ENCODE measurements at places on chromosomes 3 and 15. TPM values are rescaled to one million over a fixed set of nuclear protein-coding genes. Genes with fewer than 3 reads are reported as not detected.

DNA sequence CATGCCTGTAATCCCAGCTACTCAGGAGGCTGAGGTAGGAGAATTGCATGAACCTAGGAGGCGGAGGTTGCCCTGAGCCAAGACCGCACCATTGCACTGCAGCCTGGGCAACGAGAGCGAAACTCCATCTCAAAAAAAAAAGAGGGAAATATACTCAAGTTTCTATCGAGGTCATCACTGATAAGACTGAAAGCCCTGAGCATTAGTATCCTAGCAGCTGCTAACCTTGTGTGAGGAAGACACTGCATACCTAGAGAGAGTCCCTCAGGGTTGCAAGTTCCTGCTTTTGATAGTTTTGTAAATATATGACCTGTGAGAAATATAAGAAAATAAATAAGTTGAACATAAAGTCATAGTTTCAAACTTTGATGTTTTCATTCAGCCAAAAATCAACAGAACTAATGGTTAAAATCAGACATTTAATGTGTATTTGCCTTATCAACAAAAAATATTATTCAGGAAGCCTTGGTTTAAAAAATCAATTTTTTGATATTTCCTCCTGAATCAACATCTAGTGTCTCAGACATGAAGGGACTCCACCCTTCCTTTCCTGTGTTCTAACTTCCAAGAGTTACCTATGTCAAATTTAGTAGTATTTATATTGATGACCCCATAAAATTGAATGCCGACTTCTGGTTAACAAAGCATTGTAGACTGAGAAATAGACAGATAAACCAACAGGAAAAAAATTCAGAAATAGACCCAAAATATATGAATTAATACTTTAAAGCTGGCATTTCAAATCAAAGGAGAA, 19.8 kb upstream of the USP3 start:
- no peak for DNase-seq

DNA sequence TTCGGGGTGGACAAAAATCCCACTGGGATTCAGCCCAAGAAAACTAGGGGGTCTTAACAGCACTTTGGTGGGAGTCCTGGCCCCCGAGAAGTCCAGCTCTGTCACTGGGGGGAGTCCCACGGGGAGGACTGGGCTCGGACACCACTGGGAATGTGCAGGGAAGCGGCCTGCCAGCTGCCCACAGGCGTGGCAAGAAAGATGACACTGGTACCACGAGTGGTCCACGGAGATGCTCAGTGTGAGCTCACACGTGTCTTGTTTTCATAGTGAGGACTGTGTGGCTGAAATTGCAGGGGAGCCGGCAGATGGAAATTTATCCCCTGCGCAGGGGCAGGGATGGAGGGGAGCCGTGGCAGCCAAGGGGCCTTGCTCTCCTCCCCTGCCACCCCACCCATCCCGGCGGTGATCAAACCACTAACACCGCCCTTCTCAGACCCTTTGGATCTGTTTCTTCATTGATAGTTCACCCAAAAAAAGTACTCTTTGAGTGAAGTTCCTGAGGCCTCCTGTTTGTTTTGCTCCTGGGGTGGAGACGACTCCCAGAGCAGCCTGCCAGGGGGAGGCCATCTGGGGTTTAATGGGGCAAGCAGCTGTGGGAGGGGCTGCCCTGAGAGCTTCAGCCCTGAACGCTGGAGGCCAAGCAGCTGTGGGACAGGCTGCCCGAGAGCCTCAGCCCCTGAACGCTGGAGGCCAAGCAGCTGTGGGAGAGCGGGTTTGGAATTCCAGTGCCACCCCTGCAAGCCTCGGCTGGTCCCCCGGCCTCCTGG, 130.9 kb downstream of the LRRK1 start:
- DNase-seq, result no peak

DNA sequence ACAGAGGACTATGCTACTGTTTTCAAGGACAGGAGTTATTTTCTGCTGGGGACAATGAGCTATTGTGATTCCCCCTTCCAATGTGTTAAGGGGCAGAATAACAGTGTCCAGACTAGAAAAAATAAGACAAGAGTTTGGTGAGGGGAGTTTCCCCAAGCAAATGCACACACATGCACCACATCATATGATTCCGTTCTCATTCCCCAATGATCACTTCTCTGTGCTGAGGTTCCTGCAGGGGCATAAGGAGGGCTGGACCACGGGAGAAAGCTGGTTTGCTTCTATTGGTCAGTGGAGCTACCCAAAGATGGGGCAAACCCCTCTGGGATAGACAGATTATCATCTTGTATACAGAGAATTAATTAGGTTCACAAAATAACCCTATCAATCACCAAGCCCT, 80.6 kb downstream of the RBPMS2 start:
- no peak for DNase-seq

DNA sequence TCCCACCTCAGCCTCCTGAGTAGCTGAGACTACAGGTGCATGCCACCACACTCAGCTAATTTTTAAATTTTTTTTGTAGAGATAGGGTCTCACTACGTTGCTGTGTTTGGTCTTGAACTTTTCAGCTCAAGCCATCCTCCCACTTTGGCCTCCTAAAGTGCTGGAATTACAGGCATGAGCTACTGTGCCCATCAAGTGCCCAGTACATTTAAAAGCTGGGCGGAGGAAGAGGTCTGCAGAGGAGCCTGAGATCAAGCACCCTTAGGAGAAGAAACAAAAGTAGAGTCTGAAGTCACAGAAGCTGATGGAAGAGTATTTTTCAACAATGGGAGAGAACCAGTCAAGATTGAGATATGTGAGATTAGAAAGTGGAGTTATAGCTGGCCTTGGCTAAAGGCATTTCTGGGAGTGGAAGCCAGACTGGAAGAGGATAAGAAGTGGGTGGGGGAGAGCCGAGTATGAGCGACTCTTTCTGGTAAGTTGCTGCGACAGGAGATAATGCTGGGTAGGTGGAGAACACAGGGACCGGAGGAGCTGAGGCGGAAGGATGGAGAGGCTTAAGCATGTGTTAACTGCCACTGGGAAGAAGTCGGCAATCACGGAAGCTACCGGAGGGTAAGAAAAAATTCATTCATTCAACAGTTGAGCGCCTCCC, 782 bp upstream of the IREB2 start:
- DNase-seq, result no peak

GRCh38 chr15:100198442-100198841, 143.3 kb downstream of the ADAMTS17 start:
- DNase-seq, result no peak

- DNase-seq, result no peak
Measured at GRCh38 chr15:70152070-70152480, 54.4 kb upstream of the TLE3 start.

- DNase-seq, result no peak
Measured at GRCh38 chr15:47432826-47433225, 284.5 kb upstream of the SEMA6D start.

GRCh38 chr3:188673646-188674186, 498.1 kb upstream of the TPRG1 start:
- no peak for DNase-seq

DNA sequence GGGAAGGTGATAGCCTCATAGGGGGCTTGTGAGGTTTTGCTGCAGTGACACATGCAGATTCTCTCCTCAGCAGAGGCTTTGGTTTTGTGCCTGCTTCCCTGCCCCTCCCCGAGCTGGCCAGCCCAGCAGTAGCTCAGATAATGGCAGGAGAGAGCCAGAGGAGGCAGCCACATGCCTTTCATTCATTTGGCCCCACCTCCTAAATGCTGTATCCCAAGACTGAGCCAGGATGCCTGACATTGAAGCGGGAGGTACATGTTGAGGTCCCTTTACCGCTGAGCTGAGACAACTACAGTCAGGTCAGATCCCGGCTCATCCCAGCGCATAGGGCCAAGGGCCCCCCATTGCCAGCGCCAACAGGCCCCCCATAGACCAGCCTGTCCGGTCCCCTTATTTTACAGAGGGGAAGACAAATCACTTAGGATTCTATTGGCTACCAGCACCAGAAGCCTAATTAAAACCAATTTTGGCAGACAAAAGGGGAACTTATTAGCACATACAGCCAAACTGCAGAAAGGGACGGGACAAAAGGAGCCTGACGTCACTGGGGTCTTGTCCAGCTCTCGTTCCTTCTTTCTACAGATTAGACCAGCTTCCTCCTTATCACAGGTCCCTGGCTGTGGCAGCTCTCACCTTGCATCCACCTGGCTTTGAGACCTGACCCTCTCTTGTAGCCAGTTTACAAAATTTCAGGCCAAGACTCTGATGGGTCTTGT, 12.1 kb upstream of the POLG start:
- no peak for DNase-seq

GRCh38 chr3:172068977-172069376, 29.6 kb downstream of the FNDC3B start:
- no peak for DNase-seq

DNA sequence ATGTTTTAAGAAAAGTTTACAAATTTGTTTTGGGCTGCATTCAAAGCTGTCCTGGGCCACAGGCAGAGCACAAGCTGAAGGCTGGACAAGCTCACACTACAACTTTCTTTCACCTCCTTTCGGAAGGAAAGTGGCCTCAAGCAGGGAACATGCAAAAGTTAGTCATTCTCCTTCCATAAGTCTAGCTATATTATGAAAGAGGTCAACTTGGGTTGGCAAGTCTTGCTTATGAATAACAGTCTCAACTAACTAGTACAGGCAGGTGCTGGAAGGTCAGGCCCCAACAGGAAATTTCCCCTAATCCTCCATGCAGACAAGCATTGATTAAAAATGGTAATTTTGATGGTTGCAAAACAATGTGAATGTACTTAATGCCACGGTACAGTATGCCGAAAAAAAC, 69.4 kb downstream of the OSBPL10 start:
- DNase-seq, result no peak

GRCh38 chr3:16906682-16907081, 21.9 kb downstream of the PLCL2 start:
- no peak for DNase-seq

DNA sequence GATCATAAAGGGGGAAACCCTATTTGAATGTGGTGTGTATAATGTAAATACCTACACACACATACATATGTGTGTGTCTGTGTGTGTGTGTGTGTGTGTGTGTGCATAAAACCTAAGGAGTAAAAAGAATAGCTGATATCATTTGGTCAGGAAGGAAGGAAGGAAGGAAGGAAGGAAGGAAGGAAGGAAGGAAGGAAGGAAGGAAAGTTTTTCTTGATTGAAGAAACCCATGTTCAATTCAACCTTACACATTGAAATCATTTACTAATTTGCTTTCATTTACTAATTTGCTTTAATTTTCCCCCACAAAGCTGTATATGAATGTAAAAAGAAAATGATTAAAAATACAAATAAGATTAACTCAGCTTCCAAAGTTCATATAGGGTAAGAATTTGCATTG, 386.6 kb downstream of the ROBO2 start:
- DNase-seq, result no peak

GOLGA8G gene
- polyA plus RNA-seq, result 0.22 TPM

ADPRH gene
- 6.8 TPM for polyA plus RNA-seq

IQCB1 gene
- 52.2 TPM for polyA plus RNA-seq

VWA5B2 gene
- 2.5 TPM for polyA plus RNA-seq
